Ovary (tissue), 10 donors: ENCODE measurements at places on chromosomes 7 and 10.

- DNase-seq, result no peak
Observed at GRCh38 chr7:98133181-98133580, 26.5 kb downstream of the LMTK2 start.

- no peak for DNase-seq
Observed at GRCh38 chr7:99143521-99143852, 421 bp downstream of the SMURF1 start.

DNA sequence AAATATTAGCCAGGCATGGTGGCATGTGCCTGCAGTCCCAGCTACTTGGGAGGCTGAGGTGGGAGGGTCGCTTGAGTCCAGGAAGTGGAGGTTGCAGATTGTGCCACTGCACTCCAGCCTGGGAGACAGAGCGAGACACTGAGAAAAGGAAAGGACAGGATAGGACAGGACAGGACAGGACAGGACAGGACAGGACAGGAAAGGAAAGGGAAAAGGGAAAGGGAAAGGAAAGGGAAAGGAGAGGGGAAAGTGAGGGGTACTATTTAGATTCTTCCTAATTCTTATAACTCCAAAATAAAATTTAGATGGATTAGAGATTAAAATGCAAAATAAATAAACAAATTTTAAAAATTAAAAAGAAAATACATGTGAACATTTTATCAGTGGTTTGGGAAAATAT, 58.7 kb downstream of the PIK3AP1 start:
- DNase-seq, result no peak

GRCh38 chr7:158885624-158886023, 29.3 kb downstream of the DYNC2I1 start:
- DNase-seq, result no peak

DNA sequence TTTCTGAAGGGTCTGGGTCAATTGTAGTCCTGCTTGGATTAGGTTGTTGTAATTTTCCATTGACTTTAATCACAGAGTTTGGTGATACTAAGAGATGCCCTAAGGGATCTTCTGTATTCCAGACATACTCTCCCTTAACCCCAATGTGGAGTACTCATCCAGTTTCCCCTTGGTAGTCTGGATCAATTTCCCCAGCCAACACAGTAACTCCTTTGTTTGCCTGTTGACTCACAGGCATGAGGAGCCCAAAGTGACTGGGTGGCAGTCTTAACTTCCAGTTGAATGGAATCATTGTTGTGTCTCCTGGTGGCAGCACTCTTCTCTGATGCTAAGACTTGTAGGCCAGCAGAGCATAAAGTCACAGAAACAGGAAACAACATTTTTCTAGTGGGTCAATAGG, 41.5 kb upstream of the PIK3CG start:
- DNase-seq, result no peak
